ENCODE measurements at places on chromosomes 13 and 19.

DNA sequence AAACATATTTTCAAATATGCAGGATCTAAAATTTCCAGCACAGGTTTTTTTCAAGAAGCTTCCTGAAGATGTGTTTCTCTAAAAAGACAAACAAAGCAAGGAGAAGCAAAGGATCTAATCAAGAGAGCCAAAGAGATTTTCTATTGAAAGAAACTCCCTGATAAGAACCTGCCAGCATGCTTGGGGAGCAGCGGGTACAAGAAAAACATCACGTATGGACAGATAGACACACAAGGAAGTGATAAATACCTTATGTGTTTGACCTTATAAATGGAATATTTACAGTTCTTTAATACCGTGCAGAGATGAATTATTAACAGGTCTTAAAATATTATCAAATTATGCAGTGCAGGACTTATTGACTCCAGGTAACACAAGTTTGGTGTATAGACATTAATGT is 562.1 kb downstream of the DACH1 start:
- no peak for DNase-seq

GRCh38 chr13:96934889-96935489 is 59.3 kb downstream of the OXGR1 start:
- no peak for DNase-seq

GRCh38 chr19:1765904-1766799 is 12.8 kb downstream of the ONECUT3 start:
- no peak for DNase-seq

DNA sequence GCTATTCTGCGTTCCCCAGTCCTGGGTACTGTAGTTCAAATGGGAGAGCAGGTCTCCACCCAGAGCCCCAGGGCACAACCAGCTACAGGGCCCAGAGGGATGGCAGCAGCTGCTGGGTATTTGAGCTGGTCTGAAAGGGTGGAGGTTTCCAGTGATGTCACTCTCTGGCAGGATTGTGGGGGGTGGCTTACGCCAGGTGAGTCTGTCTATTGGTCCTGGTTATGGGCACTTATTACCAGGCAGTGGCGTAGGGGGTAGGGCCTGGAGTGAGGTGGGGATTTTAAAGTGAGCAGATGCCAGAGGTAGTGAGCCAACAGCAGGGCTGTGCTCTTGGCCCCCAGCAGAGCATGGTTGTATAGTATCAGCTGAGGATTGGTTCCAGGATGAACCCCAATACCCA is 6.2 kb downstream of the RPS19 start:
- no peak for DNase-seq

- DNase-seq, result no peak
These were observed 55.4 kb upstream of the ATP12A start for GRCh38 chr13:24624801-24625231.

DNA sequence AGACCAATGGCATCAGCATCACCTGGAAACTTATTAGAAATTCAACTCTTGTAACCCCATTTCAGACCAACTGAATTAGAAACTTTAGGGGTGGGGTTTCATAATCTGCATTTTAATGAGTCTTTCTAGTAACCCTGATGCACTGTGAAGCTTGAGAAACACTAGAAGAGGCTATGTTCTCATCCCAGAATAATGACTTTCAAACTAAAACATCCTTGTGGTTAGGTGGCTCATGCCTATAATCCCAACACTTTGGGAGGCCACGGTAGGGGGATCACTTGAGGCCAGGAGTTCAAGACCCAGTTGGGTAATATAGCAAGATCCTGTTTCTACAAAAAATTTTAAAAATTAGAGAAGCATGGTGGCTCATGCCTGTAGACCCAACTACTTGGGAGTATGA is 402.4 kb downstream of the DLEU7 start:
- DNase-seq, result no peak

DNA sequence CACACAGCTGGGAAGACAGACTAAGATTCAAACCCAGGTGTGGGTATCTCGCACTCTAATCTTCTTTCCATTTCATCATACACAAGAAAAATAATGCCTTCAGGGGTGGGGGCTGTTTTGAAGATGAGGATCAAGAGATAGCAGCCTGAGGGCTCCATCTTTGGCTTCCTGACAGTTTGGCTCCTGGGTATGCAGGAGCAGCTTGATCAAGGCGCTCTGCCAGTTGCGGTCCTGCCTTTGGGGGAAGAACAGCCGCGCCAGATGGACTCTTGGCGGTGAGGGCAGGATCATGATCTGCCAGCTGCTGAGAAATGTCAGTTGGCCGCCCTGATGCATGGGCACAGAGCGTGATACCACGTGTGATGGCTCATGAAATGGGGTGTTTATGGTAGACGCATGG is 119.1 kb downstream of the IER2 start:
- no peak for DNase-seq

- peak; percentile 44 for DNase-seq
These were observed 717 bp downstream of the SPRYD7 start for GRCh38 chr13:49935171-49936074.

- no peak for DNase-seq
These were observed 1906.4 kb upstream of the PRR20A start for GRCh38 chr13:55234311-55234710.

DNA sequence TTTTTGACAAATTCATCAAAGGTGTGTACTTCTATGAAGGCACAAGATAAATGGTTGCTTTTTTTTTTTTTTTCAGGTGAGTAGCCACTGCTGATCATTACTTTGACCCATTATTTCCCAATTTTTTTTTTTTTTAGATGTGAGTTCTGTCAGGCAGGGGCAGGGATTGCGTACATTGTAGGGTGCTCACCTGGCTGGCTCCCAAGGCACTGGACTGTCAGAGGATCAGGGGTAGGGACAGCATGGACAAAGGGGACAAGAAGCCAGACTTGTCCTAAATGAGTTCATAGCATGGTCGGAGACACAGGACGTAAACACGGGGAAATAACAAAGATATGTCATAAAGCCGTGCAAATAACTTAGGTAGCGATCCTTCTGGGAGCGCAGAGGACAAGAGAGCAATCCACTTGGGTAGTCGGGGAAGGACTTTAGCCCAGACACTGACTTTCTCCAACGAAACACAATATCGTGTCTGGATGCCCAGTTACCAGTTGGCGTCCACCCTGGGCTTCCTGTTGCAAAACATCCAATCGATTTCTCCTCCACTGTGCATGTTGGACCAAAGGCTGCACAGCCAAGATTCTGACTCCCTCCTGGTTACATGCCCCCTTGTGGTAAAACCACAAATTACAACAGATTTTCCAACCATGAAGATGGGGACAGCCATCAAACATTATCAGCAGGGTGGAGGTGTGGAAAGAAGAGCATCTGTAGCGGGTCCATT is 27.5 kb upstream of the KATNAL1 start:
- peak; percentile 60 for DNase-seq

DNA sequence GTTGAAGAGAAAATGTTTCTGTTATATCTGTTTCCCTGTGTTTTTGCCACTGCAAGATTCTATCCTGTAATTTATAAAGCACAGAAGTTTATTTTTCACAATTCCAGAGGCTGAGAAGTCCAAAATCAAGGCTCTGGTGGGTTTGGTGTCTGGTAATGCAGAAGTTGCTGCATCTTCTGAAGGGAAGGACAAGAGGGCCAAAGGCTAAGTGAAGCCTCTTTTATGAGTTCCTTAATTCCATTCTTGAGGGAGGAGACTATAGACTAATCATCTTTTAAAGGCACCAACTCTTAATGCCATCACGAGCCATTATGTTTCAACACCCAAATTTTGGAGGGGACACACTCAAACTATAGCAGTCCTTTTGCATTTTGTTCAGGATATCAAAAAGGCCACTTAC is 34.1 kb upstream of the WDFY2 start:
- DNase-seq, result no peak

- DNase-seq, result no peak
These were observed 9.9 kb upstream of the ADGRE5 start for GRCh38 chr19:14371301-14371821.

- no peak for DNase-seq
These were observed 11.8 kb downstream of the PPP1R37 start for GRCh38 chr19:45104658-45105349.

- no peak for DNase-seq
These were observed 8.2 kb upstream of the NFIC start for GRCh38 chr19:3357992-3358688.

GRCh38 chr13:94154367-94154766 is 325.1 kb downstream of the DCT start:
- no peak for DNase-seq

GRCh38 chr13:108508263-108508662 is 121.1 kb upstream of the MYO16 start:
- DNase-seq, result peak; percentile 0

GRCh38 chr13:113941571-113942191 is 32.2 kb downstream of the C13orf46 start:
- no peak for DNase-seq

- no peak for DNase-seq
These were observed 864.3 kb upstream of the ATXN8OS start for GRCh38 chr13:69243366-69243765.
